NCI-H774 (cell line): ENCODE measurements at places on chromosomes 11 and 22.

DNA sequence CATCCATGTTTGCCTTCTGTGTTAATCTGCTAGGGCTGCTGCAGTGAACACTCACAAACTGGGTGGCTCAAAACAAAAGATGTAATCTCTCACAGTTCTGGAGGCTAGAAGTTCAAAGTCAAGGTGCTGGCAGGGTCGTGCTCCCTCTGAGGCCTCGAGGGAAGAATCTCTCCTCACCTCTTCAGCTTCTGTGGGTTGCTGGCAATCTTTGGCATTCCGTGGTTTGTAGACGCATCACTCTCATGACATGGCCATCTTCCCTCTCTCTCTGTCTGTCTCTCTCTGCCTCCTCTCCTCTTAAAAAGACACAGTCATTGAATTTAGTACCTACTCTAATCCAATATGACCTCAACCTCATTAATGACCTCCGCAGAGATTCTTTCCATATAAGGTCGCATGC, 78.8 kb downstream of the TSPAN18 start:
- DNase-seq: no peak

DNA sequence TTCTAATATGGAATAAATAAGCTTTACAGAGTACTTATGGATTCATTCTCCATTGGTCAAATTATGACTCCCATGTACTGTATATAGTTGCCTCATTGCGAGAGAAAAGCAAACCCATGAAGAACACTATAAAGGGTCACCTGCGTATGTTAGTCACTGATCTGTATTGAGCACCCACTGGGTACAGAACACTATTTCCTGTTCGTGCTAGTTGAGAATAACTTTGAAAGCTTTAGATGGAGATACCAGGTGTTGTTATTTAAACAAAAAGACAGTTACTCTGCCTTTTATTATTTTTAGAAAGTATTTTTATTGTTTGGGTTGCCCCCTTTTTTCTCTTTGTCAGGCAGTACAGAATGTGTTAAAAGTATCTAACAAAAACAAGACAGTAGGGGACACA, 79.9 kb downstream of the DEUP1 start:
- peak; percentile 37 for DNase-seq

GRCh38 chr22:41998361-41999261, at the start of gene WBP2NL:
TSS of gene WBP2NL (plus strand) at chr22:41998788. CDS start at chr22:41998819, 31 bp downstream.
- DNase-seq: peak; percentile 65

- DNase-seq: no peak
Measured at GRCh38 chr11:5534046-5534445, 14.3 kb downstream of the OR52H1 start.

- DNase-seq: no peak
Measured at GRCh38 chr22:46241396-46242007, 8.6 kb downstream of the CDPF1 start.

DNA sequence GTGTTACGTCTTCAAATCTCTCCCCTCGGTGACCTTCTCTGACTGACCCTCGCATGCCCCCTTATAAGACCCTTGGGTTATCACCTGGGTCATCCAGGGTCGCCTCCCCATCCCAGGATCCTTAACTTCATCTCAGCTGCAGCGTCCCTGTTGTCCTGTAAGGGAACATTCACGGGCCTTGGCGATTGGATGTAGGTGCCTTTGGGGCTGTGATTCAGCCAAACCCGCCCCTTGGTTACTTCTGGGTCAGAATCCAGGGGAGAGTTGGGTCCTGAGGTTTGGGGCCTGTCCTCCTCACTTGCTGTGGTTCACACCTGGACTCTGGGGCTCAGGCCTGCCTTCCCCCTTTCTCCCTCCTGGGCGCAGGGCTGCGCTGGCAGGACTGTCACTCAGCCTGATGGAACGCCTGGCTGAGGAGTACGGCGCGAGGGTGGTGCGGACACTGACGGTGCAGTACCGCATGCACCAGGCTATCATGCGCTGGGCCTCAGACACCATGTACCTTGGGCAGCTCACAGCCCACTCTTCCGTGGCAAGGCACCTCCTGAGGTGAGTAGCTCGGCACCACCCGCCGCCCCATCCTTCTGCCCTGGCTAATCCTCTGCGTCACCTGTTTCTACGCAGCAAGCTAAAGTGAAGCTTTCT, 29.4 kb downstream of the IGHMBP2 start:
- no peak for DNase-seq
